ENCODE measurements at places on chromosomes 7 and 10.
A peak's percentile ranks its signal among the peaks of the same experiment; 100 is the strongest.

DNA sequence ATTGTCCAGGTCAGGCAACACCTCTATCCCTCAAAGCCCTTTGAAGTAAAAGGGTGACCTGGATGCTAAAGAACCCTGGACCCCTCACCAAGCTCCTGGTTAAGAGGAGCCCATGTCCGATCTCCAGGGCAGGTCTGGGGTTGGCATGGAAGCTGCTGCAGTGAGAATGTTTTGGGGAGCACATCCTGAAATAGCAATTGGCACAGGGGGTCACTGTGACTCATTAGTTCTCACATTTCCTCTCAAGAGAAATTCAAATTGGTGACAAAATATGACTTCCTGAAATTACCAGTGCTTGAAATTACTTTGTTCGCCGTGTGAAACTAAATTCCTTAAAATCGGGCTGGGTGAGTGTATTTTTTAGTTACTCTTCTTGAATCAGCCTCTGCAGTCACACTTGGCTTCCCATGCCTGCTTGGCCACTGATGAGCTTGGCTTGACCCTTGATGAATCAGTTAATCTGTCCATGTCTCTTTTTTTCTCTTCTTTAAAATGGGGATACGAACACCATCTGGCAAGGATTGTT, 18.8 kb upstream of the ARHGAP22 start:
- no peak for DNase-seq

DNA sequence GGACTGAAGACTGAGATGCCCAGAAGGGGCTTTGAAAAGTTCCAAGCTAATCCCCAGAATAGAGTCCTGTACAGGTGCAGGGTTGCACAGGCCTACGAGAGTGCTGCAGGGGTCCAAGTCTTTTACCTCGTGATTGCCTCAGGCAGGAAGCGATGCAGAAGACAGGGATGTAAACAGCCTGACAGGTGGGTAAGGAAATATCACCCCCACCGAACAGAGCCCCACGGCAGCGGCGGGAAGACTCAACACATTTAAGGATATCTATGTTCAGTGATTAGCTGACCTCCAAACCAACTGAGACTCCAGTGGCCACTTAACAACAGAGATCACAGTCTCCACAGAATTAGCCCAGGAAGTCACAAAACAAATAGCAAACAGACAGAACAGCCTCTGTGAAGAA, 73.9 kb upstream of the VIPR2 start:
- no peak for DNase-seq

GRCh38 chr7:43648473-43649406, 65.8 kb downstream of the STK17A start:
- DNase-seq, result peak; percentile 90

- no peak for DNase-seq
These were observed 28.2 kb downstream of the SLC29A4 start for GRCh38 chr7:5310822-5311405.

All from HT1080 (cell line).